Stimulated activated CD8-positive, alpha-beta memory T cell treated with anti-CD3 and anti-CD28 coated beads, Interleukin-7, amount 100 ng/mL, for 24 hours (primary cell): ENCODE measurements at places on chromosomes 2 and 18.

- no peak for DNase-seq
Observed at GRCh38 chr2:1969701-1970015, 225.3 kb upstream of the PXDN start.

GRCh38 chr2:8368463-8368862 is 313.4 kb upstream of the ID2 start:
- no peak for DNase-seq

DNA sequence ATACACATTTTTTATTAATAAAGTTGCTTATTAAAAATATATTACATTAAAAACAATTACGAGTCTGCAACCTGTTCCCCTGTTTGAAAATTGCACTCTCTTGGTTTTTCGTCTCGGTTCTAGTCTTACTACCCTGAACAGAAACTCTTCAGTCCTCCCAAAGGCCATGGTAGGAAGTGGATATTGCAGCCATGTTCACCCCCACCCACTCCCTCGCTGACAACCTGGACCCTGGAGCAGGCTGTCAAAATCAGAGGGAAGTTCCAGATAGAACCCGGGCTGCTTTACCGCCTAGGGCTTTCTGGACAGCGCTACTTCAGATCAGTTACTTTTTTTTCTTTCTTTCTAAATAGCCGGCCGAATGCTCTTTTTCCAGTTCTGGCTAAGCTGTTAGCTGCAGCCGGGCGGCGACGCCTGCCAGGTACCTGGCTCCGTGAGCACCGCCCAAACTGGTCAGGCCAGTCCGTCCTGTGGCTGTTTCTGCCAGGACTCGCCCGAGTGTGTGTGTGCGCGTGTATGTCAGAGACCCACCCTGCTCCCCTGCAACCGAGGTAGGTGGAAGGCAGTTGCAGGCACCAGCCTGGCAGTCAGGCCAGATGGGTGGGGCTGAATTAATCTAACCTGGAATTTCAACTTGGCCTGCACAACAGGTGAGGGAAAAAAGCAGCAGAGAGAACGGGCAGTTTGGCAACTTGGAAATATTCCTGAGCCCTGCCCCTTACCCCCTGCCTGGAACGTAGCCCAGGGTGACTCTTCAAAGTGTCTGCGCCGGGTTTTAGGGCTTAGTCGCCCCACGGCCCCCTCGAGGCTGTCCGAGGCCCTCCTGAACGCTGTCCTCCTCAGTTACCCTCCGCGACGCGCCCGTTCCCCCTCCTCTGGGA is 1.1 kb upstream of the TET3 start:
- no peak for DNase-seq

GRCh38 chr2:70932631-70933230 is 3.0 kb upstream of the ATP6V1B1 start:
- no peak for DNase-seq

- DNase-seq = no peak
Observed at GRCh38 chr2:942775-943460, 7.7 kb upstream of the SNTG2 start.

GRCh38 chr18:2651981-2652380 is 3.5 kb upstream of the SMCHD1 start:
- DNase-seq = no peak

DNA sequence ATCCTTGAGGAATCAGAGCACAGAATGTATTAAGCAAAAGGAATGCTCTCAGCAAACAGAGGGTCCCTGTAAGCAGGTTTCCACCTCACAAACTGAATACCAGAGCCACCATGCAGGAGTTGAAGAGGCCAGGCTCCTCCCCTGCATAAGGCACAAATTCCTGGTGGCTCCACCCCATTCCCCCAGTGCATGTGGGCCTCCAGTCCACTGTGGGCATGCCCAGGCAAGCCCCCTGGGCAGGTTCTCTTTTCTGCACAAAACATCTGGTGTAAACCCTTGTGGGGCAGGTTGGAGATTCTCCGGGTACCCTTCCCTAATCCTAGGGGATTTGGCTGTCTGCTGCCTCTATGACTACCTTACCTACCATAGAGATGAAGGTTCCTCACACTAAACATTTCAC is 166.5 kb downstream of the PTPRM start:
- no peak for DNase-seq
